Fibroblast of skin of abdomen (primary cell): ENCODE measurements at places on chromosomes 12 and 14.

GRCh38 chr12:79982086-79983062 lies 47.5 kb upstream of the PPP1R12A start:
- peak; percentile 78 for DNase-seq

- DNase-seq, result no peak
These were observed 16.2 kb downstream of the FAM222A start for GRCh38 chr12:109729801-109730200.

DNA sequence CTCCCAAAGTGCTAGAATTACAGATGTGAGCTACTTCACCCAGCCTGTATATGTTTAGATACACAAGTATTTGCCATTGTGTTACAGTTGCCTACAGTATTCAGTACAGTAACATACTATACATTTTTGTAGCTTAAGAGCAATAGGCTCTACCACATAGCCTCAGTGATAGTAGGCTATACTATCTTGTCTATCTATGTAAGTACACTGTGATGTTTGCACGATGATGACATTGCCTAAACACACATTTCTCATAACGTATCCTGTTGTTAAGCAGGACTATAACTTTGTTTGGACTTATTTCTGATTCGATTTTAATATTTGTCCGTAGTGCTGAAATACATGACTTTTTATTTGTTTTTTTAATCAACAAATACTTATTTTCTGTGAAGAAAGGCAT lies 129.2 kb downstream of the PCNX1 start:
- DNase-seq, result no peak

GRCh38 chr14:100438678-100439592 lies 115.8 kb downstream of the SLC25A47 start:
- peak; percentile 59 for DNase-seq
